ENCODE measurements at places on chromosomes 2 and 18. TPM values are rescaled to one million over a fixed set of nuclear protein-coding genes. Genes with fewer than 3 reads are reported as not detected.

DNA sequence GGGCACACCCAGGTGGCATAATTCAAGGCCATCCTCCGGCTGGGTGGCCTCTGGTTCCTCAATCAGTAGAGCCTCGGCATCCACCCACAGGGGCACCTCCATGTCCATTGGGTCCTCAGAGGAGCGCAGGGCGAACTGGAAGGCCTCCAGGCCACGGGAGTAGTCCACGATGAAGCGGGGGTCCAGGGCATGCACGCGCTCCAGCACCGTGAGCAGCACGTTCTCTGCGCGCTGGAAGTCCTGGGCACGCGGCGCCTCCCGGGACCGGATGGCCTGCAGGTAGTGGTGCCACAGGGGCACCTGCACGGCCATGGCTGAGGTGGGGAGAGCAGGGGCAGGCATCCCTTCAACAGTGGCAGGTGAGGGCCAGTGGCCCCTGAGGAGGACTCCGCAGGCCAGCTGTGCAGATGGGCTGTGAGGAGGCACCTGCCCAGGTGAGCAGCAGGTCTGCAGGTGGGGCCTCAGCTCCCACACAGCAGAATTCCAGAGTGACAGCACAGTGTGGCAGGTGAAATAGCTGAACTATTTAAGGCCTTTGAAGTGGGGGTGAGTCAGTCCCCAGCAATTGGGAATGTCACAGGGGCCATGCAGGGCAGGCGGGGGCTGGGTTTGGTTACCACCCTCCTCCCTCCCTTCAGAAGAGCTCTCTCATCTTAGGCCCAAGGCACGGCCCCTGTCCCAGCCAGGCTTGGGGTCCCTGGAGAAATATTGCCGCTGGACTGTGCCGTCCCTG lies at the start of gene MAB21L4:
TSS of gene MAB21L4 (minus strand) at position 501 of the 733 bp plus-strand sequence. CDS start at position 342, 159 bp downstream.
- DNase-seq: peak; percentile 57

DNA sequence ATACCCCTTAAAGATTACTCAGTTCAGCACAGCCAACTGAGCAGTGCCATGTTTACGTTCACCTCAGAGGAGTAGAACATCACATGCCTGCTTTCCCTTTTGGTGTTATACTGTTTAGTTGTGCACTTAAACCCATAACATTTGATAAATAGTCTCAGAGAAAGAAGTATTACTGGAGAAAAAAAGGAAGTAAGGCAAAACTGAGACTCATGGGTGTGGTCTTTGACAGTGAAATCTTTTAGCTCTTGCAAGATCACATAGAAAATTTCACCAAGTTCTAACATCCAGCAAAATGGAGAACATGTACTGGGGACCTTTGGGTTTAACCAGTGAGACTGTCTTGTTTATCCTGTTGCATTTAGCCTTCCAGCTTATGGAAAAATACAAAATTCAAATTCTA lies 5.6 kb downstream of the TANK start:
- no peak for DNase-seq

DNA sequence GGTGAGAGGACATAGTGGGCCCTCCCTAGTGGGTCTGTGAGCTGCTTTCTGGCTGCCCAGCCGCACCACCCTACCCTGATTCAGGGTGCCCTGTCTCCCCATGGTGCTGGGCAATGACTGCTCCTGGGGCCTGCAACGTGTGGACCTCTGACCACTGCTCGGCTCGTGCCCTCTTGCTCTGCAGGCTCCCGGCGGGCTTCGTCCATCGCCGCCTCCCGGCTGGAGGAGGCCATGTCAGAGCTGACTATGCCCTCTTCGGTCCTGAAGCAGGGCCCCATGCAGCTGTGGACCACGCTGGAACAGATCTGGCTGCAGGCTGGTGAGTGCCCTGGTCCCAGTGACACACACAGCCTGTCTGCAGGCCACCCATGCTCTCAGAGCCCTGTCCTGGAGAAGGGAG lies 103.5 kb downstream of the STPG4 start:
- DNase-seq: no peak

The MC4R gene
- not detected for total RNA-seq

- no peak for DNase-seq
Observed at GRCh38 chr2:128782411-128783192, 463.9 kb upstream of the HS6ST1 start.

DNA sequence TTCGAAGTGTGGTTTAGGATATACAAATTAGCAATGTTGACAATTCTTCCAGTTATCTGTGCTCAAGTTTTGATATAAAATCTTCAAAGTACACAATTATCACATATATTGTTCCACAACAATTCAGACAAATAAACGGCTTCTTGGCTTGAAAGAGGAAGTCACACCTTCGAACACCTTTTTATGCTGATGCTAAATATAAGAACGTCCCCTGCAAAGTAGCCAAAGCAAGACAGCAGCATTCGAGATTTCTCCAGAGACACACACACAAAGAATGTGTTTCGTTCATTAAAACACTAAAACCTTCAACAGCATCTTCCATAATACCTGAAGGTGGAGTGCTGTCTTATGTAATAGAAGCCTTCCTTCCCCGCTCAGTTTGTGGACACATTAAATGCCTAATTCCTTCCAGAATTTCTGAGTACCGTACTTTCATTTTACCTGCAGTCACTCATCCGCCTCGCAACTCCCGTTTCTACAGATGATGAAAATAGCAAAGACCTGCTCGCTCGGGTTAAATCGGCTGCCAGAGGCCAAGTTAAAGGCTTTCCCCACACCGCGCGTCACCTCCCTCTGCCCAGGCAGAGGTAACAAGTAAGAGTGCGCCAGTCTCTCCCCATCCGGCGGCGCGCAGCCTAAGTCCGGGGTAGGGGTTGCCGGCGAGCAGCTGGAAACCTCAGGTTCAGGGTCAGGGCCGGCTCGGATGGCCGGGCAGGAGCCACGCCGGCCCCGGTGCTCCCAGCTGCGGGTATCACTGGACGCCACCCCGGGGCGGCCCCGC lies 847 bp downstream of the SERPINE2 start:
- DNase-seq: peak; percentile 60

DNA sequence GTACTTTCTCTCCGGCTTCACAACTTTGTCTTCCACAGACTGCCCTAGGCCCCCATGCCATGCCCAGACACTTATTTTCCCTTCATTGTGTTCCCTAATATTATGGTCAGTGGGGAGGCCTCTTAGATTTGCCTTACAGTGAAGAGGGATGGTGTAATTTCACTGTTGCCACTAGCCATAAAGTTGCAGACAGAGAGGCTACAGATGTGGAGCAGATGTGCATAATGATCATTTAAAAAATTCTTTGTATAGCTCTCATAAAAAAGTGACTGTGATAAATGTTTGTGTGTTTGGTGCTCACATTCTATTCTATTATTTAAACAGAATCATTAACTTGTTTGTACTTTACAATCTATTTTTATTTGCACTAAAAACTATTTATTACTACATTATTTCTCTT lies 67.5 kb upstream of the FN1 start:
- no peak for DNase-seq

The KCNG2 gene
- 0.17 TPM for total RNA-seq

GRCh38 chr2:216235896-216236295 lies 126.7 kb downstream of the XRCC5 start:
- no peak for DNase-seq

DNA sequence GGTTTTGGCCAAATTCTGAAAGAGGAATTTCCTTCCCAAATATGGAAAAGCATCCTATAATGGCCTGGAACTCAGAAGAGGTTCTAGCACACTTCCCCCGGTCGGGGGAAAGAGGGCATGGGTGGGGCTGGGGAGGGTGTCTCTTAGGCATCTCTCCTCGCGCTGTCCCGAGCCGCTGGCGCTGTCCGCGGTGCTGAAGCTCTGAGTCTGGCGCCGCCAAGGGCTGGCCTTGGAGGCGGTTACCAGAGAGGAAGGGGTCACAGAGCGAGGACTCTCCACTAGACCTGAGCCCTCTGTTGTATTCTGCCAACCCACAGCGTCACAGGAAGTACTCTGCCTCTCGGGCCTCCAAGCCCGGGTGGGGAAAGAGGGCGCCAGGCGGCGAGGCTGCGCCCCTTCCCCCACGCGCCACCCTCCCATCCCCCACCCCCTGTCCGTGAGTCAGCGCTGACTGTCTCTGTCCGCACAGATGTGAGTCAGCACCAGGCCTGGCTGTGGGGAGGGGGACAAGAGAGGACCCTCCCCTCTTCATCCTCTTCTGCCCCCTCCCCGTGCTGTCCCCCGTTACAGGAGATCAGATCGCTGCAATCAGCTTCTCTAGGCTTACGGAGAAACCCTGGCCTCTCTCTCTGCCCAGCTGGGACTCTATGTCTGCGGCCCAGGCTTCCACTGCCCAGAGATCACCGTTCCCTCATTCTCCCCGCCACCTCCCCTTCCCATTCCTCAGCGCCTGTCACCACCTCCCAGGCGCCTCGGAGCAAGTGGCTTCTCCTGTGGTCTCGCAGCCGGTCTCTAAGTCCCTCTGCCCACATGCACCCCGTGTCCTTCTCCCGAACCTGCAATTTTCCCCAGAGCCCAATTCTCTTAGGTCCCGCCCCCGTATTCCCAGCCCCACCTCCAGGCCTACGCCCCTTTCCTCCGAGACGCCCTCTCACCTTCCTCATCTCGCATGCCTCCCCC lies 779 bp downstream of the PTPRN start:
- peak; percentile 46 for DNase-seq

The UGT1A4 gene
- 0.14 TPM for total RNA-seq

DNA sequence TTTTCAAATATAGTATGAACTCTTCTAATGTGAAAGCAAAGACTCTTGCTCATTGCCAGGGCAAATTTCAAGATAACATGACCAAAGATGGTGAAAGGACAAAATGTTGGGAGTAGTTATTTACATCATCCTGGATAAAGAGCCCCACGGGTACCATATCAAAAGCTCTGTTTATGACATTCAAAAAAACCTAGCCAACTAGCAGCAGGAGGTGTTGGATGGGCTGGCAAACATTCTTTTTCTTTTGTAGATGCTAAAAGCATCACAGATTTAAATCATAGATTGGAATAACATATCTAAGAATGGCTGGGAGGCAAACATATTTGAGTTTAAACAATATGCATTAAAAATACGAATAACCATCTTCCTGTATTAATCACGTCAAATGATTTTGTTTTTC lies 153.5 kb downstream of the ICOS start:
- no peak for DNase-seq

DNA sequence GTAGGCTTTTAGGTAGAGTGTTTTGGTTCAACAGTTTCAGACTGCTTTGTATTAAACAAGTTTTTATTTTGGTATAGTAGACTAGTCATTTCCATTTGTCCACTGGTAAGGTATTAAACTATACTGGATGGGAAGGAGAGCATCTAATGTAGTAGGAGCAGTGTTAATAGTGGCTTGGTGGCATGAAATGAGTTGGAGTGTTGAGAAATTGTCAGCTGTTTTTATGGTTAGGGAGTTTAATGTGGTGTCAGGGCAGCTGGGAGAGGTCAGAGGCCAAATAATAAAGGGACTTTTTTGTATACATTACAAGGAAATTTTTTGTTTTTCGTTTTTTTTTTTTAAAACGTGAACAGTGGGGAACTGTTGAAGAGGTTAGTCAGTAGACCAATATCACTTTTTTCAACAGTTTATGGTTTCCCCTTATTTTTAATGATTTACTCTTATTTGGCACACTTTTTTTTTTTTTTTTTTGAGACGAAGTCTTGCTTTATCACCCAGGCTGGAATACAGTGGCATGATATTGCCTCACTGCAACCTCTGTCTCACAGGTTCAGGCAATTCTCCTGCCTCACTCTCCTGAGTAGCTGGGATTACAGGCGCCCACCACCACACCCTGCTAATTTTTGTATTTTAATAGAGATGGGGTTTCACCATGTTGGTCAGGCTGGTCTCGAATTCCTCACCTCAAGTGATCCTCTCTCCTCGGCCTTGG lies 21.2 kb downstream of the ACTR3 start:
- no peak for DNase-seq

DNA sequence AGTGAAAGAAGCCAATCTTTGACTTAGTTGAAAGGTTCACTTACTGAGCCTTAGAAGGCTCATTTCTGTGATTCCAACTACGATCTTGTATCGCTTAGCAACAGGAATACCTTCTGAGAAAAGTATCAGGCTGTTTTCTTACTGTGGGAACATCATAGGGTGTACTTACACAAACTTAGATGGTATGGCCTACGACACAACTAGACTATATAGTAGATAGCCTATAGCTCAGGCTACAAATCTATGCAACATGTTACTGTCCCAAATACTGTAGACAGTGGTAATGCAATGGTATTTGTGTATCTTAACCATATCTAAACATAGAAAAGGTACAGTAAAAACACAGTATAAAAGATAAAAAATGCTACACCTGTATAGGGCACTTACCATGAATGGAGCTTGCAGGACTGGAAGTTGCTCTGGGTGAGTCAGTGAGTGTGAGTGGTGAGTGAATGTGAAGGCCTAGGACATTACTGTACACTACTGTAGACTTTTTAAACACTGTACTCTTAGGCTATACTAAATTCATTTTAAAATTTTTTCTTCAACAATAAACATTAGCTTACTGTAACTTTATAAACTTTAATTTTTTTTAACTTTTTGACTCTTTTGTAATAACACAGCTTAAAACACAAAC lies 148.8 kb upstream of the STON1 start:
- peak; percentile 44 for DNase-seq

The ZNF407 gene
- total RNA-seq: 12.8 TPM

DNA sequence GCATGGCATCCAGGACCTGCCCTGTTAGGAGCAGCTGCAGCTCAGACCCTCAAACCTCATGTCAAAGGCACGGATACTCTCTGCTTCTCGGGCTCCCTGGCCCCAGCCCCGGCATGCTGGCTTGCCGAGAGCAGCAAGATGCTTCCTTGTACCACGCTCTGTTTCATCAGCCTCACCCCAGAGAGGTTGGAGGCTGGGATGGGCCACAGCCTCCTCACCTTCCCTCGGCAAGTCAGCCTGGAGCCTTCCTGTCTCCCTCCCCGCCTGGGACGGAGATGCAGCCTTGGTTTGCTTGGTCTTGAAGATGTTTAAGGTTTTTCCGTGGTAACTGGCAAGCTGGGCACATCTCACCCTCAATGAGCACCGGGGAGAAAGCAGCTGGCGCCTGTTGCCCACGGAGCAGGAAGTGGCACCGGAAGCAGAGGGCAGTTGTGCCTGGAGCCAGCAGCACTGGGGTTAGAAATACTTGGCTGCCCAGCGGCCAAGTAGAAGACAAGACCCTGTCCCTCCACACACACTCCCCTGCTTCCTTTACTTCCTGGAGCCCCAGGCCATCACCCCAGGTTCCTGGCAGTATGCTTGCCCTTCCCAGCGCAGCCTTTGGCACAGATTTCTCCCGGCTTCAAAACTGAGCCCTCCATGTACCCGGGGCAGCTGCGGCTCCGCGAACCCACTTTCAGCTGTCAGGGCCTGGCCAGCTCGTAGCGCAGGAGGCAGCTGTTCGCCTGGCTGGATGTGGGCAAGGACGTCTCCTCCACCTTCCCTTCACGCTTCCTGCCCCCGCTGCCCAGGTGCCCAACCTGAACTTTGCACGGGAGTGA lies 17.4 kb downstream of the FBLN7 start:
- DNase-seq: no peak

The NLRC4 gene
- not detected for total RNA-seq

All from mammary epithelial cell (primary cell).